ENCODE measurements at places on chromosomes 1 and 21. TPM values are rescaled to one million over a fixed set of nuclear protein-coding genes. Genes with fewer than 3 reads are reported as not detected.

Gene DAB1
- total RNA-seq: 9.2 TPM

Gene LYPD8
- not detected for total RNA-seq

Gene CA6
- not detected for total RNA-seq

Gene ZNF669
- total RNA-seq: 19.2 TPM

DNA sequence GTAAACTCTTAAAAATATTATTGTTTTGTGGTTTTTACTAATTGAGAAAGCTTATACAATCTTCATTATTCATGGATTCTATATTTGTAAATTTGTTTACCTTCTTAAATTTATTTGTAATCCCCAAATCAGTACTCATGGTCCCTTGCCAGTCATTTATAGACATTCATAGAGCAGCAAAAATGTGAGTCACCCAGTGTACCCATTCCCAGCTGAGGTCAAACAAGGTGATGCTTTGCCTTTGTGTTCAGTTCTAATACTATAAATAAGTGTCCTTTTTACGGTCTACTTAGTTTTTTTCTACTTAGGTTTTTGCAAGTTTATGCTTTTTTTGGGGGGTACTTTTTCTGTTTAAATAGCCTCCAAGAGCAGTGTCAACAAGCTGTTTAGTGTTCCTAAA is 36.1 kb downstream of the SORT1 start:
- no peak for DNase-seq

DNA sequence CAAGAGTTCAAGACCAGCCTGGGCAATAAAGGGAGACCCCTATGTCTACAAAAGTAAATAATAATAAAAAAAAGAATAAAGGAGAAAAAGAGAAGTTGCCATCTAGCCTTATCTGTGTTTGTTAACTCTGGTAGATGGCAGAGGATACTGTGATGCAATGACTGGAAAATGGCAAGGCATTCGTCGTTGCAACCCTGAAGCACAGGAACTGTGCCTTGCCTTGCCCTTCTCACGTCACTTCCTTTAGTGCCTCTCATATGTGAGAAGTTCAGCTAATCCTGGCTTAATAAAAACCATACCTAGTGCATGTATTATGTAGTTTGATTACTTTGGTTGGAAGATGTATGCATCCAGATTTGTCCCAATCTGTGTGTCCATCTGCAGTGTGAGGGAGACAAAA is 25.8 kb upstream of the PIGC start:
- DNase-seq: no peak

DNA sequence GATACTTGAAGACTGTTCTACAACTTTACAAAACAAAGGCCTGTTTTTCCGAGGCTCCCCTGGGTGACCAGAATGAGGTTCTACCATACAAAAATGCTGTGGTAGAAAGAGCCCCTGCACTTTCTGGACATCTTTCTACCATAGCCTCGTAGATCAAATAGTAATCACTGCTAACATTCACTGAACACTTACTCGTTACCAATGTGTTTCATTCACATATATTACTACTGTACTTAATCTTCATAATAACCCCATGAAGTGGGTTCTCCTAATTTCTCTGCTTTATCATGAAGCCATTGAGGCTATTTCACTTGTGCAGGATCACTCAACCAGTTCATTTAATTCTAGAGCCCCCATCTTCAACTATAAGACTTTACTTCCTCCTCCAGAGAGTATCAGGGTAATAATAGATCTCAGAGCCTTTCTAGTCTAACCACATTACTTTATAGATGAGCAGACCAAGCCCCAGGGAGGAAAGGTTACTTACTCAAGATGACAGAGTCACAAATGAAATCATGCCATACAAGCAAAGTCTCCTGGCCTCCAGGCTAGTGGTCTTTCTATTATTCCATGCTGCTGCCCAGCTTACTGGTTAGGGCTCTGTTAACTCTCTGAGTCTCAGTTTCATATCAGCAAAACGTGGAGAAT is 46.7 kb upstream of the OSBPL9 start:
- DNase-seq: no peak

DNA sequence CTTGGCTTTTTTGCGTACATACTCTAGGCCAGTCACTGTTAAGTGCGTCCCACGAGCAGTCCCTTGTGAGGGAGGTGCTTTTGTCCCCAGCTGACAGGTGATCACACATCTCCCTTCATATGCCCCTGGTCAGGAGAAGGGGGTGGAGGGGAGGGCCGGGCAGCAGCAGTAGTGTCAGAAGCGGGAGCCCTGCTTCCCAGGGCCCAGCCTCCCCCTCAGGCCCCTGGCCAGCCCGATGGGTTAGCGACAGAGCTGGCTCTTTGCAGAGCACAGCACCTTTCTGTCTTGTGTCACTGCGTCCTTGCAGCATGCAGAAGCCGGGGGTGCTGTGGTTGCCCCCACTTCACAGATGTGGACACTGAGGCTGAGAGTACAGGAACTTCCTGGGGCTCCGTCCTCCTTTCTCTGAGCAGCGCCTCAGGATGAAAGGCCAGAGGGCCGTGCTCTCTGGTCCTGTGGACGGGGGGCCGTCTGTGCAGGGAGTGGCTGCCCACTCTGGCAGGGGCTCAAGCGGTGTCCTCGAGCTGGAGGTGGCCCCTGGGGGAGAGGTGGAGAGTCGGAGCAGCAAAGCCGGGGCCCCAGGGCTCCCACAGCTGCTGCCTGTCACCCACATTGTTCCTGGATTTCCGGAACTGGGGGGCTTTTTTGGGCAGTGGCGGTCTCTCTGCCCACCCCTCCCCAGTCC is 5.9 kb downstream of the TMEM201 start:
- no peak for DNase-seq

DNA sequence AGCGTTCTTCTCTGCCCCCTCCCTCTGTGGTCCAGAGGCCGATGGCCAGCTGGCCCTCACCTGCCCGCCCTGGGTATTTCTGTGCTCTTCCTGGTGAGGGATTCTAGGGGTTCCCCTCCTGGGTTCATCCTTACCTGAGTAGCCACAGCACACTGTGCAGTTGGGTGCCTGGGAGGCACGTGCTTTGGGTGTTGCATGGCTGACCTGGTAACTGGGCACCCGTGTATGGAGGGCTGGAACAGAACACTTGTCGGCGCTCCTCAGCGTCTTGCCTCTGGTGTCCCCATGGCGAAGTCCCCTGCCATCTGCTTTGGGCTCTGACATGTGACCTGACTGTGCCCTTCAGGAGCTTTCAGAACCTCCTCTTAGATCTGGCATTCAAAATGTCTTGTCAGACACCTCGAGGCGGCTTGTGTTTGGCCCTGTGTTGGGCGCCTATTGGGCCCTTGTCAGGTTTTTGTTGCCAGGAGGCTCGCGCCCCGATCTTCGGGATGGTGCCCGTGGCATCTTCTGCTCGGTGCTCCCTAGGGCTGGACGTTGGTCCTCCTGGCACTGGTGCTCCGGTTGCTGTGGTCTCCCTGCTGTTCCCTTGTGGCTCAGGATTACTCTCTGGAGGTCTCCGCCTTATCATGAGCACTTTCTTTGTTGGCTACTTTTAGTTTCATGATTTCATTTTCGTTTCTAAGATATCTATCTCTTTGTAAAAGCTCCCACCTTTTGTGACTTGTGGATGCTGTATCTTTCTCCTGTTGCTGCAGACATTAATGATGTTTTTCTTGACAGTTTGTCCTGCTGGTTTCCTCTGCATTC is 28.5 kb downstream of the SKI start:
- peak; percentile 31 for DNase-seq

GRCh38 chr1:100931716-100932115 is 35.8 kb downstream of the SLC30A7 start:
- no peak for DNase-seq

GRCh38 chr21:26626187-26626586 is 53.1 kb upstream of the CYYR1 start:
- DNase-seq: no peak

DNA sequence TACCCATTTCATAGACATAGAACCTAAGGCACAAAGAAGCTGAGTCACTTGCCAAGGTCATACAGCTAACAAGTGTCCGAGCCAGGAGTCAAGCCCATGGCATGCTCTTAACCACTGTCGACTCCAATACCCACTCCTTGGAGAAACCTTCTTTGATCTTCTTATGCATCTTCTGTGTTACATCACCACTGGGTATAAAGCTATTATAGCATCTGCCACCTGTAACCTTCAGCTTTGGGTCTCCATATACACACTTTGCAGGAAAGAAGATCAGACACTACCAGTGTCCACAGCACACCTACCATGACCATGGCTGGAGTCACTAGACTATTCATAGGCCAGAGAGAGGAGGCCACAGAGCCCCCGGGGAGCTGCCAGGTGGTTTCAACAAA is 29.1 kb downstream of the GPA33 start:
- no peak for DNase-seq

- DNase-seq: no peak
Measured at GRCh38 chr1:198316546-198317100, 159.8 kb downstream of the NEK7 start.

DNA sequence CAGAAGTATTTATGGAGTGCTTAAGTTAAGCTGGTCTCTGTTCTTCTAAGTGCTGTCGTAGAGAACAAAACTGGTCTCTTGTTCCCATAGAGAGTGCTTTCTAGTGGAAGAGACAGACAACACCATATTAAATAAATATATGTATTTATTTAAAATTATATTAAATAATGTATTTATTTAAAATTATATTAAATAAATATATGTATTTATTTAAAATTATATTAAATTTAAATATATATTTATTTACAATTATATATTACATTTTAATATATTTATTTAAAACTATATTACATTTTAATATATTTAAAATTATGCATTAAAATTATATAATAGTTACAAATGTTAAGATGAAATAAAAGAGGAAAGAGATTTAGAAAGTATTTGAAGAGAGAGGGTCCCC is 175.5 kb upstream of the OLFM3 start:
- DNase-seq: no peak

DNA sequence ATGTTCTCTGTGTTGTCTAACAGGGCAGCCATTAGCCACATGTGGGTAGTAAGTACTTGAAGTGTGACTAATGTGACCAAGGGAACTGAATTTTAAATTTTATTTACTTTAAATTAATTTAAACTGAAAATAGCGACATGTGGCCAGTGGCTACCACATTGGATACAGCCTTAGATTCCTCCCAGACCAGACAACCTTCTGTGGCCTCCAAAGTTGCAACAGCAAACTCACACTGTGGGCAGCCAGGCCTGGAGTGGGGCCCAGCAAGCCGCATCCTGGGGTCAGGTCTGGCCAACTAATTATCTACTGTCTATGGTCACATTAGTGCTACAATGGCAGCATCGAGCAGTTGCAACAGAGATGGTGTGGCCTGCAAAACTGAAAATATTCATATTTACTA is 11.7 kb downstream of the EIF2D start:
- DNase-seq: no peak

- no peak for DNase-seq
Measured at GRCh38 chr1:2213576-2214505, 14.3 kb upstream of the SKI start.

- no peak for DNase-seq
Measured at GRCh38 chr1:2496746-2497145, 20.7 kb downstream of the PLCH2 start.

All from H9 (cell line).